ENCODE measurements at places on chromosomes 5 and 9. TPM values are rescaled to one million over a fixed set of nuclear protein-coding genes. Genes with fewer than 3 reads are reported as not detected.

- no peaks in the 10 kb centered on the region for H3K4me1 ChIP-seq
- no peaks in the 10 kb centered on the region for H3K27me3 ChIP-seq
- H3K36me3 ChIP-seq: no peaks in the 10 kb centered on the region
- H3K4me3 ChIP-seq: no peak overlapping the region
These were observed 478.3 kb downstream of the DMRT2 start for GRCh38 chr9:1528456-1528855.

Gene SEMA5A
- polyA plus RNA-seq: 2.3 TPM

Gene SGTB
- 2.0 TPM for polyA plus RNA-seq

DNA sequence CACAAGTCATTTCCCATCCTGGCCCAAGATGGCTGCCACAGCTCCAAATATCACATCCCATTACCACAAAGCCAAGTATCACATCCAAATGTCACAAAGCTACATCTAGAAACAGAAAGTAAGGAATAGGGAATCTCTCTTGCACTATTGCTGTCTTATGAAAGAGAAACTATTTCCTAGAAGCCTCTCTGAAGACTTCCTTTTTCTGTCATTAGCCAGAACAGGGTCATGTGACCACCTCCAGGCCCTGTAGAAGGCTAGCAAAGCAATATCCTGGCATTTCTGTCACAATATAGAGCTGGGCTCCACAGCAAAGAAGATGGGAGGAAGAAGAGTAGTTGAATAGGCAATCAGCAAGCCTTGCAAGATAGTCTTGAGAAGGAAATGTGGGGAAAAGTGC is 99.2 kb downstream of the SH3TC2 start:
- H3K27me3 ChIP-seq: no peaks in the 10 kb centered on the region
- no peak overlapping the region for H3K4me3 ChIP-seq
- peak overlapping the region; percentile 38 for H3K27ac ChIP-seq
- no peaks in the 10 kb centered on the region for H3K36me3 ChIP-seq
- H3K4me1 ChIP-seq: peaks cover 10% of the 10 kb centered on the region

DNA sequence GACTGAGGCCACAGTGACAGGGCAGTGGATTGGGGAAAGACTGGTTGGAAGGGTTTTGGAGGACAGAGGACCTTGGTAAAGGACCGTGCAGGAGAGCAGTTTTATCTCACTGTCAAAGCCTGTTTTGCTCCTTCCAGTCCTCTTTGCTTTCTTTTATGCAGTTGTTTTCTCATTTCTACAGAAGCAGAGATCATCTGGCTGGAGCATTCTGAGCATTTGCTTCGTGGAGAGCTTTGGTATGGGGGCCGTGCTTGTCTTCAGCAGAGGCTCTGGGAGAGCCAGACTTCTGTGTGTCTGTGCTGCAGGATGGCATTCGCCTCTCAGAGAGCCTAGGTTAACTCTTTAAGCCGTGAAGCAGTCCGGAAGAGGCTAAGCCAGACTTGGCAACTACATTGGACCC is 171.8 kb upstream of the TUT7 start:
- no peak overlapping the region for H3K27ac ChIP-seq
- H3K27me3 ChIP-seq: no peaks in the 10 kb centered on the region
- no peak overlapping the region for H3K4me3 ChIP-seq
- H3K36me3 ChIP-seq: no peaks in the 10 kb centered on the region
- H3K4me1 ChIP-seq: no peaks in the 10 kb centered on the region
- no peak for DNase-seq

- H3K27me3 ChIP-seq: no peaks in the 10 kb centered on the region
- H3K4me3 ChIP-seq: no peak overlapping the region
- H3K36me3 ChIP-seq: no peaks in the 10 kb centered on the region
- no peak for DNase-seq
- H3K27ac ChIP-seq: no peak overlapping the region
These were observed 111.8 kb downstream of the HMHB1 start for GRCh38 chr5:143923634-143924266.

GRCh38 chr5:102666164-102666946 is 88.8 kb upstream of the PAM start:
- H3K4me3 ChIP-seq: no peak overlapping the region
- no peak for DNase-seq
- H3K36me3 ChIP-seq: no peaks in the 10 kb centered on the region
- no peak overlapping the region for H3K27ac ChIP-seq
- H3K4me1 ChIP-seq: no peaks in the 10 kb centered on the region

Data from spleen (tissue), 13 donors.